T-helper 2 cell (primary cell): ENCODE measurements at places on chromosomes 16 and 17.

- no peak for DNase-seq
Observed at GRCh38 chr16:82135844-82136243, 34.2 kb downstream of the MPHOSPH6 start.

DNA sequence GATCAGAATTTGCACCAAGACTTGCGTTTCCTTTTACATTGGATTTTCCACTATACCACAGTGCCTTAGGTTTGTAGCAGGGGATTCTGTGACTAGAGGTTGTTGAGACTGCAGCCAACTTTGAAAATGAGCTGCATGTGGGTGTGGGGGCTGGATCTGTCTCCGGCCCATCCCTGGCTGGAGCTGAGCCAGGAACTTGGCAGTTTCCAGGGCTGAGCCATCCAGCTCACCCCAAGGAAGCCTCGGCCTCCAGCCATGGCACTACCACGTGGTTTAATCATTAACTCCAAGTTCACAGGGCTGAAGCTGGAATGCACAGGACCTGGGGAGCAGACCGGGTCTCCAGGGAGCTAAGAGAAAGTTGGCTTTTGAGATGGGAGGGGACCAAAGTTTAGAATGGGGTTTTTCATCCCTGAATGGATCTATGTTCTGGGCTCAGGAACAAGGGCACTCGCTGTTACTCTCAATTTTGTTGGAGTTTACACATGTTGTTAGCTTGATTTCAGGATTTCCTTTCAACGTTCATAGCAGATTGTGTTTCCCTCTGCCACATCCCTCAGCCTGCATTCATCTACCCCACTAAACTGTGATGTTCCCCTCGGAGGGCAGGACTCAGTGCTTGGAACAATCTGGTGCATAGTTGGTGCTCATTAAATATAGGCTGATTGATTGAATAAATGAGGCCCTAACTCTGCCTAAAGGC lies 42.3 kb upstream of the HNF1B start:
- no peak for DNase-seq

DNA sequence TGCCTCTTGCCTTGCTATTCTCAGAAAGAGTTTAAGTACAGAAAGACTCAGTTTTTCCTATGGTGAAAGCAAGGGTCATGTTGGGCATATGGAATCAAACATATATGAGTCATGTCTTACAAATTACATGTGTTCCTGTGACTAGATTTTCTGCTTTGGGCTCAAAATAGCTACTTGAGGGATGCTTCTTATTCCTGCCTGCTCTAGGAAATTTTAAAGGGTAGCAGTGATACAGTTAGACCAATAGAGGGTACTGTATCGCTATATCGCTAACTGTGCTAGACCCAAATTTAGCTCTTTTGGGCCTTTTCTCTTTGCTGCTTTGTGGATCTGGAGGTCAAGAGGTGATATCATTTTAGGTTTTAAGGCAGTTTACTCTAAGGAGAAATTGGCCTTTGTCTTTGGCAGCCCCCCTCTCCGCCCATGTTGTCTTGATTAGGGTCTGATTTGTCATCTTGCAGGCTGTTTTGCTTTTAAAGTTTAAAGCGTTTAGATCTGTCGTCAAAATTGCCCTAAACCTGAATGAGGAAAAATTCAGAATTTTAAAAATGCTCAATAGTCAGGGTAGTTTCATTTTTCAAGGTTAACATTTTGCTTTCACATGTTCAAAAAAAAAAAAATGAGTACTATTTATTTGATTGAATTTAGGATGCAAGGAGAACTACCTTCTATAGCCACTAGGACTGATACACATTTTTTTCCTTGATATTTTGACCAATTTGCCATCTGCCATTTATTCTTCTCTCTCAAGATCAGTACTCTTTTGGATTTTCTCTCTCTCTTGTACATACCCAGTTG lies 8.8 kb downstream of the NFATC3 start:
- DNase-seq, result no peak

- no peak for DNase-seq
Observed at GRCh38 chr17:33291248-33292200, 1.6 kb downstream of the ASIC2 start.

GRCh38 chr17:39462631-39463375 lies 1.5 kb downstream of the CDK12 start:
- DNase-seq, result no peak

- DNase-seq, result no peak
Observed at GRCh38 chr17:2924211-2924610, 128.0 kb downstream of the RAP1GAP2 start.

- DNase-seq, result no peak
Observed at GRCh38 chr16:57675741-57676551, 7.8 kb downstream of the ADGRG3 start.

DNA sequence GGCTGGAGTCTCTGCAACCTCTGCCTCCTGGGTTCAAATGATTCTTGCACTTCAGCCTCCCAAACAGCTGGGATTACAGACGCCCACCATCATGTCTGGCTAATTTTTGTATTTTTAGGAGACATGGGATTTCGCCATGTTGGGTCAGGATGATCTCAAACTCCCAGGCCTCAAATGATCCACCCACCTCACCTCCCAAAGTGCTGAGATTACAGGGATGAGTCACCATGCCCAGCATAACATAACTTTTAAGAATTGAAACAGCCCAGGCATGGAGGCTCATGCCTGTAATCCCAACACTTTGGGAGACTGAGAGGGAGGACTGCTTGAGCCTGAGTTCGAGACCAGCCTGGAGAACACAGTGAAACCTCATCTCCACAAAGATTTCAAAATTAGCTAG lies 2.5 kb downstream of the RSL1D1 start:
- no peak for DNase-seq

DNA sequence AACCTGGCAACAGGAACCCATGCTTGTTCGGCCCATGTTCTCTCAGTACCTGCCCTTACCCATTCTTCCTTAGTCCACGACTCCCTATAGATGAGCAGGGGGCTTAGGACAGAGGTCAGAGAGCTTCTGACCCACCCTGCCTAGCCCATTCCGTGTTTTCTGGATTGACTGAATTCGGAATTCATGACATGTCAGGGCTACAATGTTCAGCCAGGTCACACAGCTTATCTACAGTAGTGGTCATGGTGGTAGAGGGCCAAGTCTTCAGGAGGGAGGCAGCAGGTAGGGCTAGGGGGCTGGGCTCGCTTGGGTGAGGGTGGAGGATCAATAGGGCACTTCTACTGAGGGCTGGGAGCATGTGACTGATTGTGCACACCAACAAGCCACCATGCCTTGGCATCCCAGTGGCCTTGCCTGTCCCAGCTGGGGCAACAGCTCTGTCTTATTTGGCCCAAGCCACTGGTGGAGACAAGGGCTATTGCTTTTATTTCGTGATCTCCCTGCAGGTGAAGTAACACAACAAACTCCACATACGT lies 3.1 kb downstream of the HEXIM2 start:
- DNase-seq, result no peak

GRCh38 chr16:88948781-88949490 lies 28.1 kb downstream of the CBFA2T3 start:
- DNase-seq, result no peak

- no peak for DNase-seq
Observed at GRCh38 chr16:62977876-62978275, 941.6 kb upstream of the CDH8 start.

DNA sequence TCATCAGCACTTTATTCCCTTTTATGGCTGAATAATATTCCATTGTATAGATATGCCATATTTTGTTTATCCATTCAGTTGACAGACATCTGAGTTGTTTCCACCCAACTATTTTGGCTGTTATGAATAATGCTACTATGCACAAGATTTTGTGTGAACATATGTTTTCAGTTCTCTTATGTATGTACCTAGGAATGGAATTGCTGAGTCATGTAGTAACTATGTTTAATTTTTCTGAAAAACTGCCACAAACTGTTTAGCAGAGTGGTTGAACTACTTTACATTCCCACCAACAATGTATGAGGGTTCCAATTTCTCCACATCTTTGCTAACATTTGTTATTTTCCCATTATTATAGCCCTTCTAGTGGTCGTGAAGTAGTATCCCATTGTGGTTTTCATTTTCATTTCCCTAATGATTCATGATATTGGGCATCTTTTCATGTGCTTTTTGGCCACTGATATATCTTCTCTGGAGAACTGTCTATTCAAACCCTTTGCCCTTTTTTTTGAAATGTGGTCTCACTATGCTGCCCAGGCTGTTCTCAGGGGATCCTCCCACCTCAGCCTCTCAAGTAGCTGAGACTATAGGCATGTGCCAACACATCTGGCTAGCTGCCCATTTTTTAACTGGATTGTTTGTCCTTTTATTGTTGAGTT lies 26.3 kb downstream of the SMURF2 start:
- DNase-seq, result no peak

- DNase-seq, result no peak
Observed at GRCh38 chr17:65093930-65094329, 37.4 kb upstream of the GNA13 start.

DNA sequence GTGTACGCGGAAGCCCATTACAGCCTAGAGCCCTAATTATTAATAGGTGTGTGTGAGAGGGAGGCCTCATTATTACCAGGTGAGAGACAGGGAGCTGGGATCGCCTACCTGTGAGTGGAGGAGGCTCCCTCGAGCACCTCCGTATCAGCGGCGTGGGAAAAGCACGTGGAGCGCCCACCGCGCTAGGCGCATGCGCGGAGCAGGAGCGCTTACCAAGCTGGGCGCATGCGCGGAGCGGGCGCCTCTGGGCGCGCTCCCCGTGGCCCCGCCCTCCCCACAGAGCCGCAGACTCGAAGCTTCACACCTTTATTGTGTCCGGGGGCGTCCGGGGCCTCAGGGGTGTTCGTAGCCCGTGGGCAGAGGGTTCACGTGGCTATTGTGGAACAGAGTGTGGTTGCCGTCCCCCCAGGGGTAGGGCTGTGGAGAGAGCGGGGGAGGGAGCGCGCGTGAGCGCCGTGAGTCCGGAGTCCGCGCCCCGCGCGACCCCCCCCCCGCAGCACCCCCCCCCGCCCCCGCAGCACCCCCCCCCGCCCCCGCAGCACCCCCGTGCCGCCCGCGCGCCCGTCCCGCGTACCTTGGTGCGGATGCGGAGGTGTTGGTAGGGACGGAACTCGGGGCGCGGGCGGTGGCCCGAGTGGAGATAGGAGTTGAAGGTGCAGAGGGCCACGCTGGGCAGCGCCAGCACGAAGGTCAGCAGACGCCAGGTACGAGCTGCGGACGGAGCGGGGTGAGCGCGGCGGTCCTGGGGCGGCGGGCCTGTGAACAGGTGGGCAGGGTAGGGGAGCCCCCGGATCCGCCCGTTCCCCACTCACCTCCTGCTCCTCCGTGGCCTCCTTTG lies 500 bp downstream of the COX6A2 start:
- peak; percentile 29 for DNase-seq

DNA sequence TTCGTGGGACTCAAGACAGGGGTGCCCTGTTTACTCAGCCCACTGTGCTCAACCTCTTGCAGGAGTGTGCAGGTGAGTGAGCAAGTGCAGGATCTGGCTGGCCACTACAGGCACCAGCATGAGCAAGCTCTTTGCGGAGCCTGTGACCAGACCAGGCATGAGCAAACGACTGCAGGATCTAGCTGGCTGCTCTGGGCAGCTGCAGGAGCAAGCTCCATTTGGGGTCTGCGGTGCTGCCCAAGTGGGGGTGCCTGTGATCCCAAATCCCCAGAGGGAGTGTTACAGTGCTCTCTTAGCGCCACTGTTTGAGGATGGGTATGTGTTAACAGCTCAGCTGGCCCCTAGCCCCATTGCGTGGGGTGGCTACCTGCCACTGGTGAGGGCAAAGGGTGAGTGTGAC lies 2.4 kb downstream of the USP6 start:
- DNase-seq, result no peak

GRCh38 chr17:65538675-65539529 lies 22.5 kb downstream of the AXIN2 start:
- DNase-seq, result no peak

GRCh38 chr16:89858973-89859614 lies 14.3 kb upstream of the TCF25 start:
- no peak for DNase-seq

GRCh38 chr16:66701516-66701915 lies 5.0 kb upstream of the CMTM4 start:
- DNase-seq, result no peak

DNA sequence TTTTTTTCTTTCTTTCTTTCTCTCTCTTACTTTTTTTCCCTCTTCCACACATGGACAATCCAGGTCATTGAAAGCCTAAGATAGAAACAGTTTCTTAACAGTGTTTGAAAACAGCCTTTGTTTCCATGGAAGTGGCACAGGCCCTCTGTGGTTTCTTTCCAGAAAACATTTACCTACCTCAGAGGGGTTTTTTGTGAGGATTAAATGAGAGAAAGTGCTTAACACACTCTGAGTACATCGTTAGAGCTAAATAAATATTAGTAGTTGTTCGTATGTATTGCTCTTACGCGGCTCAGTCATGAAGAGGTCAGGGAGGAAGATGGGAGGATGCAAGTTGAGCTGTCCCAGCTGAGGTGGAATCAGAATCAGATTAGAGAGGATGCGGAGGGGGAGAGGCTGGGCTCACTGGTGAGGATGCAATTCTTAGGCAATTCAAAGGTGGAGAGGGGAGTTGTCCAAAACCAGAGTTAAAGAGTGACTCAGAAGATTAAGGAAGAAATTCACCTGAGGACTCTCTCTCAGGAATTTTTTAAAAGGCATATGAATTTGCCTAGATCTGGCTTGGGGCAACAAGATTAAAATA lies 345.4 kb downstream of the PMP22 start:
- no peak for DNase-seq

DNA sequence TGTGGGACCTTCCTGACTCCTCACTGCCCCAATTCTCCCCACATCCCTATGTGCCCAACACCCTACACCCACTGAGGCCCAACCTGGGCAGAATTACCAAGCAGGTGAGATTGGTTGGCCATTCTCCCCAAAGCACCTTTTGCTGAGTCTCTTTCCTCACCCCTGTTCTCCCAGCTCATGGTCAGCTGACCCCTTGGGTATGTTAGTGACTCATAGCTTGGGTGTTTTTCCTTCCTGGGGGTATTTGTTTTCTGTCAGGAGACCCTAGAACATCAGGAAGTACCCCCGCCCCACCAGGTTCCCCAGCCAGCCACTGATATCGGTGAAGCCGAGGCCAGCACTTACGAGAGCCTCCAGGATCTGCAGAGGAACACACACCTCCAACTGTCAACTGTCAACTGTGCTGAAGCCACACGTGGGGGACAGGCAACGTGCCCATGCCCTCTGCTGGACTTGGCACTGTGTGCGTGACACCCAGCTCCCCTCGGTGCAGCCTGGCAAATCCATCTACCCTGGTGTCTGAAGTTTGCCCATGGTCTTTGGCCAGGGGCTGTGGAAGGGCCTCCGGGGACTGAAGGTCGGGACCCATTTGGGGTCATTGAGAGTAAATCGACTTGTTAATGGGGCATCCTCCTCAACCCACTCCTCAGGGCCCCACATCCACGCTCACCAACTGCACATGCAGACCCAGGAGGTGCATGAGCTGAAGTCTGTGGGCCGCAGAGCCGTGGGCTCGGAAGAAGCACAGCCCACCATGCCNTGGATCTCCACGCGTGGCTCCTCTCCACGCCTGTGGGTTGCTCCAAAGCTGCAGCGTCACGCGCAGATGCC lies 53.1 kb downstream of the METRNL start:
- no peak for DNase-seq
